Muscle of leg (tissue), 16 donors: ENCODE measurements at places on chromosomes 7 and 10.

DNA sequence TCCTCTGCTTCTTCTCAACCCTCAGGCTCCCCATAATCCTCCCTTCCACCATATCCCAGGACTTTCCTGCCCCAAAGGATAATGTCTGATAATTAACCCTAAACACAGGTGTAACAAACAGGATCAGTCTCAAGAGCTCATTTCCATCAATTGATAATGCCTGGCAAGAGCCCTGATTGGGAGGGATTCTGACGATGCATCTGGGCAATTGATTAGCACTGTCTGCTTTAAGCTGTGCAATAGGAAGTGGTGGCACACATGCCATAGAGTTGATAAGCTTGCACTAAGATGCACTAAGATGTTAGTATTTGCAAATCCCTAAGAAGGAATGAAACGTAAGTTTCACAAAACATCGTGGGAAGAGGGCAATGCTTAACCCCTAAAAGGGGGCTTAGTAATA is 27.4 kb upstream of the EGR2 start:
- DNase-seq: no peak

GRCh38 chr10:124671486-124672075 is 72.6 kb downstream of the FAM53B start:
- peak; percentile 81 for DNase-seq

DNA sequence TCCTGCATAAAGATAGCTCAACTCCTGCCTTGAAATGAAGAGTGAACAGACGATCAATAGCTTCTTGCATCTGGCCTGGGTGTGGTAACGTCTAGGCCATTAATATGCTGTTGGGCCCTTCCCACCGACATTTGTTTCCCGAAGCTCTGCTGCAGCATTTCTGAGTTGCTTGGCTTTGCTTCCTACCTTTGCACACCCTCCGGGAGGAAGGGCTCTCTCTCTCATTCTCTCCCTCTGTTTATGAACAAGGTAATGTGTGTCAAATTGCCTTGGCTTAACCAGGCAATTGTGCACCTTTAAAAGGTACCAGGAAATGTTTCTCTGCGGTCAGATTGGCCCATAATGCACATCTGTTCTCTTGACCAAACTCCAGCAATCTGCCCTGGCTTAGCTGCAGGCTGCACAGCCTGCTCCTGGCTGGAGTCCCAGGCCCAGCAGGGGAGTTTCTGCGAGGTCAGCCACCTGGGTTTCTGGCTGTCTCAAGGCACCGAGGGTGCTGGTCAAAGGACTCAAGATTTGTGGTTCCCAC is 223.7 kb downstream of the SNX10 start:
- peak; percentile 67 for DNase-seq

DNA sequence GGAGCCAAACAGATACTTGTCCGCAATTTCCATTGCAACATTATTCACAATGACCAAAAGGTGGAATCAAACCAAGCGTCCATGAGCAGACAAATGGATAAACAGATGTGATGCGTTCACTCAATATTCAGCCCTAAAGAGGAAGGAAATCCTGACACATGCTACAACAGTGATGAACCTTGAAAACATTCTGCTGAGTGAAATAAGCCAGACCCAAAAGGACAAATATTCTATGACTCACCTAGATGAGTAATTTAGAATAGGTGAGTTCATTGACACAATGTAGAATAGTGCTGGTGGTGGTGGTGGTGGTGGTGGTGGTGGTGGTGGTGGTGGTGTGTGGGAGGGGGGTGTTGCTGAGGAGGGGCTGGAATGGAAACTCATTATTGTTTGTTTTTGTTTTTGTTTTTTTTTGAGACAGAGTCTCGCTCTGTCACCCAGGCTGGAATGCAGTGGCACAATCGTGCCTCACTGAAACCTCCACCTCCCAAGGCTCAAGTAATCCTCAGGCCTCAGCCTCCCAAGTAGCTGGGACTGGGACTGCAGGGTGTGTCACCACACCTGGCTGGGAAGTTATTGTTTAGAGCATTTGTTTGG is 28.6 kb downstream of the SMKR1 start:
- DNase-seq: peak; percentile 3

GRCh38 chr7:80720146-80720545 is 81.7 kb downstream of the CD36 start:
- no peak for DNase-seq

DNA sequence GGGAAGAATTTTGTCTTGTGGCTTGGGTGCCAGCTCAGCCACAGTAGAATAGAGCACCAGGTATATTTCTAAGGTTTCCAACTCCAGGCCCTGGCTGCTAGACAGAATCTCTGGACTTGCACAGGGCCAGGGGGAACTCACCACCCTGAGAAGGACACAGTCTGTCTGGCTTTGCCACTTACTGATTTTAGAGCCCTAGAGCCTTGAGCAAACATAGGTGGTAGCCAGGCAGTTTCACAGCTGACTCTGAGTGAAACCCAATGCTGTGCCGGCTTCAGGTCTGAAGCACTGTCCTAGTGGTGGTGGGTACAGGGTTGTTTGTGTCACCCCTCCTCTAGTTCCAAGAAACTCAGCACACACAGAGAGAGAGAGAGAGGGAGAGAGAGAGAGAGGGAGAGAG is 81.6 kb downstream of the TES start:
- no peak for DNase-seq

DNA sequence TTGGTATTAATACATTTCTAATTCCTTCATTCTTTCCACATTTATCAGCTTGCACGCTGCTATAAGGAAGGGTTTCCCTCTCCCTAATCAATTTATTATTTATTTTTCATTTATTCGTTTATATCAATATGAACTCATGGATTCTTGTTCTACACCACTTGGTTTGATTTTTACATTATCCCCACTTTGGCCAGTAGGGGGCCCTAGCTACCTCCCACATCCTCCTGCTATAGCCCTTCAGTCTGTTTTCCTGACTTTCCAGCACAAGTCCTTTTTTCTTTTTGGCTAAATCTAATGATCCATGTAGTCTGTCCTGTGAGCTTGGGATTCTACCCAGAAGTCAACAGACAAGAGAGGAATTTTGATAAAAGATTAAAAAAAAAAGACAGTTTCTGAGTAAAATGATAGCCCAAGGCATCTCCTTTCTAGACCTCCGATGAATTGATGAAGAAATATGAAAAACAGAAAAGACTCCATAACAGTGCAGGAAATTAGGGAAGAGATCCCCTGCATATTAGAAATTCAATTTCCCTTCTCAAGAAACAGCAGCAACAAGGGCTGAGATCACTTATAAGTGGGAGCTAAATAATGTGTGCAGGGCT is 47.7 kb downstream of the LYZL2 start:
- DNase-seq: peak; percentile 51

DNA sequence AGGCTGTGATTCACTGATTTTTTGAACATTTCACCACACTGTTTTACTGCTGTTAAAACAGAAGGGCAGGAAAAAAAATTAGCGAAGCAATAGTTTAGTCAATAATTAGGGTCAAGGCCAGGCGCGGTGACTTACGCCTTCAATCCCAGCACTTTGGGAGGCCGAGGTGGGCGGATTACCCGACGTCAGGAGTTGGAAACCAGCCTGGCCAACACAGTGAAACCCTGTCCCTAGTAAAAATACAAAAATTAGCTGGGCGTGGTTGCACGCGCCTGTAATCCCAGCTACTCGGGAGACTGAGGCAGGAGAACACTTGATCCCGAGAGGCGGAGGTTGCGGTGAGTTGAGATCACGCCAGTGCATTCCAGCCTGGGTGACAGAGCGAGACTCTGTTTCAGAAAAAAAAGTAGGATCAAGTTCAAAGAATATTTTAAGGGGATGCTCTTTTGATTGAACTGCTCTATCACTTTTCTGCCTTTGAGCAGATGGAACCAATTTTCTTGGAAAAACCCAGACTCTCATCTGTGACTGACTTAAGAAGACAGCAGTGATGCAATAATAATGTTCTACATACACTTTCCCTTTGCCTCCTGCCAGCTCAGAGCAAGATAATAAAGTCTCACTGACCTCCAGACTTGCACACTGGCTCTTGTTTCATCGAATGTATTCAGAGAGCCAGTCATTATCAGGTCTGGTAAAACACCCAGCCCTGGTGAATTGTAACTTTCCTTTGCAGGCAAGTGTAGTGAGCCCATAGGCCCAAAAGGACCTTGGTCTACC is 1.6 kb upstream of the PPA1 start:
- DNase-seq: peak; percentile 64

DNA sequence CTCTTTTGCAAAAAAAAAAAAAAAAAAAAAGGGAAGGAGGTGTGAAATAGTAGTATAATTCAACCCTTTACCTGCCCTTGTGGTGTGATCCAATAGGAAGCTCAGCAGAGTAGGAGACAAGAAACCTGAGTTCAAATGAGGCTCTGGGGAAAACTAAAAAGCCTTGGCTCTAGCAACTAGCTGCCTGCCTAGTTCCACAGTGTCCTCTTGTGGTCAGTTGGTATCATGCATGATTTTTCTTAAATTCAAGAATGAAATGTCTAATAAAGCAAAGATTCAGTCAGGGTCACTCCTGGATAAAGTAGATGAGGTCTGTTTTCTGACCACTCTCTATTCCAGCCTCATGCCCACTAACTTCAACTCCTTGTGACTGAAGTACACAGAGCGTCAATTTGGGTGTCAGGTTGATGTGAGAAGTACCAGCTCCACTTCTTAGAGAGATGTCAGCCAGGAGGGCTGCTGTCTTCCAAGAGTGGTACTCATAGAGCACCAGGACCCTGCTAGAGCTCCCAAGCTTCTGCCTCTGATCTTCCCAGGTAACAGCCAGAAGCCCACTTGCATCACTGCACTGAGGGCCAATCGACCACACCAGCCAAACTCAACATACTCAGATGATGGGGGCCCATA is 10.5 kb downstream of the LSM5 start:
- DNase-seq: peak; percentile 55

DNA sequence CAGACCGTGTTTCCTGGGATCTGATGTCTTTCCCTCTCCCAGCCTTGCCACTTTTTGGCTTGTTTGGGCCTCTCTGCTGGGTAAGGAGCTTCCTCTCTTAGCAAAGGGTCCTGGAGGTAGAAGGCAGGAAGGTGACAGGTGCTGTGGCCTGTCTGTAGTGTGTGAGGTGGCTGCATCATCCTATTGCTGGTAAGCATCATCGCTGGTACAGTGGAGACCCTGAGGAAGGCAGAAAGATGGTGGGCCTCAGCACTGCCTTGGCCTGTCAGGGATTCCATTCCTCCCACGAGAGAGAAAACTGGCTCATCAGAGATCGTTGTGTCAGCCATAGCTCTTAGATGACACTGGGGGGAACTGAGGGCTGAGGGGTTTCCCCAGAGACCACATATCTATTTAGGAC is 46.5 kb downstream of the ZMIZ1 start:
- DNase-seq: no peak

DNA sequence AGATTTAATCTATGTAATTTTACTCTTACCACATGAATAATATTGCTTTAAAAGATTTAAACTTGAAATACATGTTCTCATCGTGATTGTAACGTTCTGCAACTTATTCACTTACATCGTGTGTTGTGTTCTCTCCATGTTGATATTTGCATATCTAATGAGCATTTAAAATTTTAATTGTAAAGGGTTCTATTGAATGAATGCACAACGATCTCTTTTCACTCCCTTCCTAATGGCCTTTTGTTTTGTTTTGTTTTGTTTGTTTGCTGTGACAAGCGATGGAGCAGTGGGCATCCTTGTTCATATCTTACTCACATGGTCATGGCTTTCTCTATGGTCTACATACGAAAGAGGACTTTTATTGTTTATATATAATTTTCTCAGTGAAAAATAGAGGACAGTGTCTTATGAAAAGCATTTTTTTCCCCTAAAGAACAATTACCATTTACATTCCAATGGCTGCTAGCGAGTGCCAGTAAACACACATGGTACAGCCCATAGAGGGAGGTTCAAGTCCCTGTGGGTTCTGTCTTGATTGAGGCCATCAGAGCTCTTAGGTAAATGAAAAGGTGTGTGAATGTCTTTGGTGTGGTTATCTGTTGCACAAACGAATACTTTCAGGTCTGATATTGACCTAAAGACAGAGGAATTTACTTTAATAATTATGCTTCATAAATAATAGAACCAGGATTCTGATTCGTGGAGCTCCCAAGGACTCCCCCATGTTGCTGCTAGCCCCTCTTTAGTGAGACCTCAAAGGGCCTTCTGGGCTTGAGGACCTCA is 32.4 kb downstream of the BTBD16 start:
- DNase-seq: no peak

DNA sequence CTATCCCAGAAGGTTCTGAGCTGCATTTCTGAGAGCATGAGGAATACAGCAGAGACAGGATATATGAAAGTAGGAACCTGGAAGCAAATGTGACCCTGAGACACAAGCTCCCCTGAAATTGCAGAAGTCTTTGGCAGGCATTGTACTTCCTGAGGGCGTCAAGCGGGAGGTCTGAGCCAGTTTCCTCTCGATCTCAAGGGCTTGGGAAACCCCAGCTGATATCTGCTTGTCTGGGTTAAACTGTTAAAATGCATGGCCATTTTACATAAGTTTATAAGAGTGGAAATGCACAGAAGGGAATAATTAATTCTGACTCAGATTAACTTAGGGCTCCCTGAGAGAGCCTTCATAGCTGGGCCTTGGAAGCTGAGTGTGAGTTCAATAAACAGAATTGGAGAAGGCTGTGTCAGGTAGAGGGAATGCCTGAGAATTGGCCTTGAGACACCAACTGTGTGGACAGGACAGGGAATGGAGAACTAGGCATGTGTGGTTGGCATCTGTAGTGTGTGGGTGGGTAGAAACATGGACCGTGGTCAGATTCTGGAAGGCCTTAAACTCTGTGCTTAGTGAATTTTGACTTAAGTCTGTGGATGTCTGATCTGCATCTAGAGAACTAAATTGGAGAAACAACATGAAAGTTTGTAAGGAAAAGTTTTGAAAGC is 53.3 kb downstream of the WIPF3 start:
- peak; percentile 70 for DNase-seq

DNA sequence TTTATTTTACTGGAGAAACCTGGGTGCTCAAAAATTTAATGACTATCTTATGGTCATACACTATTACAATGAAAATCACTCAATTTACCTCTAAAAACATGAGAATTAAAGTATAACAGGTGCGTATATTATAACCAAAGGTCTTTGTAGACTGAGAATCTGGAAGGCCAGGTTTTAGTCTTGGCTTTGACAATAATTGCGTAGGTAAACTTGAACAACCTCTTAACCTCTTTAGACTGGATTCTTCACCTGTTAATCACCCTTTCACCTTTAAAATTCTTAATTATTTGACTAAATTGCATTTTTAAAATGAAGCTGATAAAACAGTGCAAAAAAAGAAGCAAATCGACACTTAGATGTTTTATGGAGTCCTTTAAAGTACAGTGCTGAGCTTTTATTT is 156.1 kb downstream of the SEMA3E start:
- no peak for DNase-seq

- DNase-seq: peak; percentile 55
These were observed 107.2 kb upstream of the TCF7L2 start for GRCh38 chr10:112842832-112843360.

DNA sequence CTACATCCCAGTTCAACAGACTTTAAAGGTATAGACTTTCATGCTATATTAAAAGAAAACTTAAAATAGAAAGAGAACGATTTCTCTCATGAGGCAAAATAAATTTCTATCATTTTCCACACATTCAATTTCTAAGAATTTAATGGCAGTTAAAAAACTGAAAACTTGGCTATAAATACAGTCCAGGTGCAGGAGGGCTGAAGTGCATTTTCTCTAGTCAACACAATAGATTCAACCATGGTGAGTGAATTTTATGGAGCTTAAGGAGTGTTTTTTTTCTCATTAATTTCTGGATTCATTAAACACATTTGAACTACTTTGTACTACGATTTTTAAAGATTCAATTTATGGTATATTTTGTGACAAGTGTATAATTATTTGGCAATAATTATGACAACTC is 240.8 kb upstream of the SLC26A5 start:
- DNase-seq: peak; percentile 10

GRCh38 chr10:78728176-78728575 is 340.6 kb upstream of the ZMIZ1 start:
- DNase-seq: no peak
